CD4-positive, alpha-beta T cell treated with Interleukin-12 subunit alpha and Interleukin-12 subunit beta, for 1 hour (primary cell): ENCODE measurements at places on chromosomes 16 and 17.

DNA sequence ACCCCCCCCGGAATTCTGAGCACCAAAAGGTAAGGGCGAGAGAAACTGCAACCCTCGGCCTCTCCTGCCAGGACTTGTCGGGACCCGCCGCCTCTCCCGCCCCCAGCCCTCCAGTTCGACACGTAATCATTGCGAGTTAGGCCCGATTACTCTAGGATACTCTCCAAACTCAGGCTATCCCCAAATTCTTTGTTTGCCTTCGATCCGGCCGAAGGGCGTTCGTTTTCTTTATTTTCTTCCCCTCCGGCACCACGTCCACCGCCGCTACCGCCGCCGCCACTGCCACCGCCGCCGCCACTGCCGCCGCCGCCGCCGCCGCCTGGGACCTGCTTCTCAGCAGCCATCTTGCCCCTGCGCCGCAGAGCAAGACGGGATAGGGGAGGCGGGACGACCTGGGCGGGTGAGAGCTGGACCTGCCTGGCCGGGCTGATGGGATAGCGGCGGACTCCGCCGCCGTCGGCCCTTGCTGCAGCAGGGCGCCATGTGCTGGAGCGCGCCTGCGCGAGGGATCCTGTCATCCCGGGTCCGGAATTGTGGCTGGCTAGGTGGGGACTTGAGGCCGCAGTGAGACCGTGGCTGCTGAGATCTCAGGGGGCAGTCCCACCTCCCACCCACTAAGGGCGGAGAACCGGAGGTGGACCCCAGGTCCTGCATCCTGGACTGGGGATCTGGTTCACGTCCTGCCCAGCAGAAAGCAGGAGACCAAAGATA, at the start of gene SRP68:
SRP68 (minus strand) TSS at position 370 of the 711 bp plus-strand sequence; CDS start at position 344, 26 bp downstream.
- DNase-seq = peak; percentile 87

DNA sequence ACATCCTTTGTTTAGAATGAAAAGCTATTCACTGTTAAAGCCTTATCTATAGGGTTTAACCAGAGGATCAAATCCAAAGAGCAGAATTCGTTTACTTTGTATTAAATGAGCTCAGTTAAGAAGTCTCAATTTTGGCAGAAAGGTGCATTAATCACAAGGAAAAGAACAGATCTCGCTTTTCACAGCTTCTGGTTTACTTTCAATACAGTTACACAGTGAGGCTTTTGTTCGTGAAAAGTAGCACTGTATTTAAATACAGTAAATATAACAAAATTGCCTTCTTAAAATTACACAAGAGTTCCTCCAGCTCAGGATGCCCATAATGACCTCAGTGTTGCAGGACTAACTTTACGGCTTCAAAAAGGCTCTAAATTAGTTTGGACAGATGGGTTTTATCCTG, 669.1 kb upstream of the SALL1 start:
- no peak for DNase-seq

DNA sequence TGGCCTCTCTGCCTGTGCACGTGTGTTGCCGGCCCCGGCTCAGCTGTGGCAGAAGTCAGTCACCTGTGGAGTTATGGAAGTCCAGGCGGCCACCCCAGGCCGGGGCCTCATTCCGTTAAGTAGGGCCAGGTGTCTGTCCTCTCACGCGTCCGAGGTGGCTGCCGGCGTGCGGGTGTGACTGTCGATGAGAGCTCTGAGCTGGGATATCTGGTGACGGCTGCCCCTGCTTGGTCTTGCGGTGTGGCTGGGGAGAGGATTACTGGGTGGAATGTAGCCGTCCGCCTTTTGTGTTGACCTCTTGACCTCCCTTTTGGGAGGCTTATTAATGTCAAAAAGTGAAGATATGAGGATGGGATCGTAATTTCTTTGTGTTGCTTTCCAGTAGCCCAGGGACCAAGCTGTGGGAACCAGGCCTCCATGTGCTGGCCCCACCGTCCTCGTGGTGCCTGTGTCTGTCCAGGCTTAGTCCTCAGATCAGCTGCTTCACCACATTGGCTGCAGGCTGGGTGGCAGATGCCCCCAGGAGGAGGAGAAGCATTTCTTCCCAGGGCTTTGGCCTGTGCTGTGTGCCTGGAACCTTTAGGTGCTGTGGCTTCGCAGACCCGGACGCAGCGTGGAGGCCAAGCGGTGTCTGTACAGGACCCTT, 23.0 kb upstream of the ZNF750 start:
- DNase-seq = no peak

GRCh38 chr16:14462811-14463210, 167.2 kb downstream of the PARN start:
- no peak for DNase-seq
